ENCODE measurements at places on chromosomes 3 and 15. TPM values are rescaled to one million over a fixed set of nuclear protein-coding genes. Genes with fewer than 3 reads are reported as not detected.

The RFC4 gene
- total RNA-seq, result 28.1 TPM

The LDHAL6B gene
- not detected for total RNA-seq

The POC1A gene
- 4.2 TPM for total RNA-seq

The EPHB1 gene
- total RNA-seq, result 25.0 TPM

The FANCD2OS gene
- not detected for total RNA-seq

The PP2D1 gene
- total RNA-seq, result not detected

DNA sequence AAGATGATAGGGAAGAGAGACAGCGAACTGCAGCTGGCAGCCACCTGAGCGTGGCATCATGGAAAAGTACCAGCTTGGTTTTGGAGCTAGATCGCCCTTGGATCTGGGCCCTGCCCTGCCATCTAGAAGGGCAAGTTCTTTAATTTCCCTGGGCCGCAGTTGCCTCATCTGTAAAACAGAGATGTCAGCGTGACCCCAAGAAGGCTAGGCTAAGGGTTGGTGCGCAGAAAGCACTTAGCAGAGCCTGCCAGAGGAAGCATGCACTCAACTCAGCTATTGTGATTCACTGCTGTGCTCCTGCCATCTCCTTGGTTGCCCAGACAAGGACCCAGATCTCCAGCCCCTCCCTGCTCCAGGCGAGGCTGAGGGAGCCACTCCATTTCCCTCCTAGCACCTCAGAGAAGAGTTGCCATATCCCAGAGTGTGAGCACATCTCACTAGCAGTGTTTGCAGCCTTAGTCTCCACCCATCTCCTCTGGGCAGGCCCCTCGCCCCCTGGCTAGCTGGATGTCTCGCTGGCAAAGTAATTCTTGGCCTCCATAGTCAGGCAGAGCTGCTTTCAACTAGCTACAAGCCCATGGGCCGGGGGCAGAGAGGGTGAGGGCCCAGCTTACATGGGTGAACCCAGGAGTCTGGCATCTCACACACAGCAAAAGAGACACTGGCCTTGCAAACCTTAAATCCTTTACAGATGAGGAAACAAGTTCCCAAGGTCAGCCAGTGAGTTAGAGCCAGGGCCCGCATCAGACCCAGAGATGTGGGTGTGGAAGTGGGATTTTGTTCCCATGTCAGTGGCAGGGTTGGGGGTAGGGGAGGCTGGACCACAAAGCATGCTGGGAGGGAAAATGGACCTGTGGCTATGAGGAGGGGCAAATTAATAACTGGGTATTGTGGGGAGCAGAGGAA is 280.7 kb upstream of the TLE3 start:
- DNase-seq, result no peak

- DNase-seq, result no peak
Observed at GRCh38 chr3:120404876-120405275, 45.9 kb downstream of the FSTL1 start.

GRCh38 chr3:73419179-73419803 is 205.4 kb downstream of the PDZRN3 start:
- no peak for DNase-seq

- DNase-seq, result no peak
Observed at GRCh38 chr3:33032938-33033337, 64.0 kb downstream of the GLB1 start.

GRCh38 chr15:31782951-31783350 is 247.4 kb upstream of the CHRNA7 start:
- no peak for DNase-seq

DNA sequence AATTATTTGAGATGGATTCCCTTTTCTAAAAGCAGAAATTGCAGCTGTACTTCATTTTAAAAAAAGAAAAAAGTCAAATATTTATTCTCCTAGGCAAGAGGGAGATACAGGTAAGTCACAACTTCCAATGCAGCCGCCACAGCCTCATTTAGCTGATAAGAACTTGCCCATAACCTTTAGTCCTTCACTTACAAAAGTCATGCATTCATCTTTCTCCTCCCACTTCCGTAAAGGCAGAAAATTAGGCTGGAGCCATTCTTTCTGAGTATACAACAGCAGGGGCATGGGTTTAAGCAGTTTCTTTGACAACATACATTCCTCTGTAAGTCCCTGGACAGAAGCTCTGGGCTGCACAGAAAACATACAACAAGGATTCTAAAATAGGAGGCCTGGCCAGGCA is 4.3 kb downstream of the SUCLG2 start:
- no peak for DNase-seq

DNA sequence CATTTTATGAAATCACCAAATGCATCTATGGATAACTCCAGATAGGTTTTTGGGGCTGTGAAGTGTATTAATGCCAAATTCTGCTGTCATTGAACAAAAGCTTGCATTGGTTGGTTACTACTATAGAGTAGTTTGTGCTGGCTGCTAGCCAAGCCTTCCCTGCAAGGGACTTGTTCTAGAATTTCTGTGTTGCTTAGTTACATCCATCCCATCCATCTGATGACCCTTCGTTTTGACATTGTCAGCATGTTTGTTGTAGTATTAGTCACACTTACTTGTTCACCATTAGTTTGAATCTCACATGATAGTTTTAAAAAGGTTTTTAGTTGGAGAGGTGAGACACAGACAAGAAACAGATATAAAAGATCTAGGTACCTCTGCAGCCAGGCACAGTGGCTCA is 7.0 kb upstream of the NIPA2 start:
- DNase-seq, result no peak

DNA sequence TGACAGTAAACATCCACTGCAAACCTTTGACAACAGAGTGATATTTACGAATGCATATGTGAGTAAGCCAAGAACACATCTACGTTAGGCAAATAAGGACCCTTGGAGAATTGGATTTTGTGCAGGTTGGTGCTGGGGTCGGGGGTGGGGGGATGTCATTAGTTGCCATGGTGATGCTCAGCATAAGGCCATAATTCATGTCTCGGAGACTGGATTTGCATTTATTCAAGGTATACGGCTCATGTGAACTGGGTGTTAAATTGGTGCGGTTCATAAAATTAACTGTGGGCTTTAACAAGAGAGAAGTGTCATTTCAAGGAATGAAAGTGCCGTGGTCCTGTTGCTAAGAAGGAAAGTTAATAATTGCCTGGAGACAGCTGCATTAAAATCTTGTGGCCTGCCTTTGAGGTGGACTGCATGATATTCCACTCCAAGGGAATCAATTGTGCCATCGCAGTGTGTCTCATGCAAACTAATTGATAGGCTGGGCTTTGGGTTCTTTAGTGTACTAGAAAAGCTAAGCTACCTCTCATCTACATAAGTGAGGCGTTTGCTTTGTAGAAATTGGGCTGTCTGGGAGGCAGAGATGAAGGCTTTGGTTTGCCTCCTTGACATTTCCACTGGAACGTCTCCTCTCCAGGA is 228.9 kb upstream of the FEZF2 start:
- no peak for DNase-seq

DNA sequence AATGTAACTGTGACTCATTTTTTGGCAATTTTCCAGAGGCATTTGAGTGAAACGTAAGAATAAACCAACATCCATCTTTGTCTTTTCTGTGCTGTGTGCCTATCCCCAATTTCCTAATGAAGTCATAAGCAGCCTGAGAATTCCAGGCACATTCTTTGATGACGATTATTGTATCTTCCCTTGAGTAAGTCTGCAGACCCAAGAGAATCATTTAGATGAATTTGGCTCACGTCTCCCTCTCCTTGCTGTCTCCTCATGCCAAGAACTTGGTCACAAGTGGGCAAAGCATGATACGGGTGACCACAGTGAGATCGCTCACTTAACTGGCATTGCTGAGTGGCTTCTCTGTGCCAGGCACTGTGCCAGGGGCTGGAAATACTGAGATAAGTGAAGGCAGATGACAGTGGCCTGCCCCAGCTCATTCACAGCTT is 384.5 kb upstream of the IL12A start:
- DNase-seq, result no peak

GRCh38 chr15:90264671-90265070 is 801 bp upstream of the NGRN start:
- no peak for DNase-seq

DNA sequence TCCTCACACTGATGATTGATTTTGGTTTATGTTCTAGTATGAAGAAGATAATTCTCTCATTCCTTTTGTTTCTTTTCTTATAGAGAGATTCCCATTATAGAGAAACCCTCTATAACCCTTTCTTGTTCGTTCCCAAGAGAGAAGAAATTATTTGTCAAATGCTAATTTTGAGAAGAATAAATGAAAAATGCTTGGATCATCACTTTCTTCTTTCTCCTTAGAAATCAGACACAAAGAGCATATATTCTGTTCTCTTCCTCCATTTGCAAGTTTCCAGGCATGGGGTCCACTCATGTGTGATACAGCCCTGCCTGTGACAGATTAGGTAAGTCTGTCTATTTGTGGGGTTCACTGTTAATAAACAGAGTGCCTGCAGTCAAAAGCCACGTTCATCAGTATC is 222.6 kb upstream of the NECTIN3 start:
- DNase-seq, result no peak

- DNase-seq, result no peak
Observed at GRCh38 chr3:8497582-8497981, 4.0 kb upstream of the LMCD1 start.

- DNase-seq, result no peak
Observed at GRCh38 chr3:158488670-158489069, 82.3 kb upstream of the MLF1 start.

GRCh38 chr3:108189440-108189839 is 32.8 kb downstream of the IFT57 start:
- DNase-seq, result no peak

DNA sequence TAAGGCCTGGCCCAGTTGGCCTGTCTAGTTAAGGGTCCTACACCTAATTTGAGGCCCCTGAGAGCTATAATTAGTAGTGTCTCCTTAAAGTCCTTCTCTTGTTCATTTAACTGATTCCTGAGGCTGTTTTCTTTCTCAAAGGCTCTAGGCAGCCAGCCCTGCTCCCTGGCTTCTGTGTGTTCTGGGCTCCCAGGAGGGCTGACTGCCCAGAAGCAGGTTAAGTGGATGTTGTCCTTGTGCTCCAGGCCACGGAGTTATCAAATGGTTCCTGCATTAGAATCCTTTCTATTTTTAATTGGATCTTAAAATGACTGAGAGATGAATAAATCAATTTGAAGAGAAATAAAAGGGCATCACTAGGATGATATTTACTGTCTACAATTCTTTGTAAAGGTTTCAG is 140.0 kb downstream of the SNRK start:
- DNase-seq, result no peak

DNA sequence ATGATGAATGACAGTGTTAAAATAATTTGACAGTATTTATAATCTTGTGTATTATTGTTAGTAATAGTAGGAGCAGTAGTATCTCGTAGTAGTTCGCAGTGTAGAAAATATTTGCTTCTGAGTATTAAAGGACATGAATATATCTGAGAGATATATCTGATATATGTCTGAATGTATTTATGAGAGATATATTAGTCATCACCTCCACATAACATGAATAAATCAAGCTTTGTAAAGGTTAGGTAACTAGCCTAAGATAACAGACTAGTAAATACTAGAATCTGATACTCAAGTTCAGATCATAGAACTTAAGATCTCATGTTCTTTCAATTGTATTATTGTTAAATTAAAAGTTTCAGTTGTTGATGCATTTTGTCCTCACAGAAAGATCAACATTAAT is 130.5 kb downstream of the UBE2E2 start:
- no peak for DNase-seq

GRCh38 chr15:57031605-57032004 is 113.2 kb downstream of the TCF12 start:
- no peak for DNase-seq

DNA sequence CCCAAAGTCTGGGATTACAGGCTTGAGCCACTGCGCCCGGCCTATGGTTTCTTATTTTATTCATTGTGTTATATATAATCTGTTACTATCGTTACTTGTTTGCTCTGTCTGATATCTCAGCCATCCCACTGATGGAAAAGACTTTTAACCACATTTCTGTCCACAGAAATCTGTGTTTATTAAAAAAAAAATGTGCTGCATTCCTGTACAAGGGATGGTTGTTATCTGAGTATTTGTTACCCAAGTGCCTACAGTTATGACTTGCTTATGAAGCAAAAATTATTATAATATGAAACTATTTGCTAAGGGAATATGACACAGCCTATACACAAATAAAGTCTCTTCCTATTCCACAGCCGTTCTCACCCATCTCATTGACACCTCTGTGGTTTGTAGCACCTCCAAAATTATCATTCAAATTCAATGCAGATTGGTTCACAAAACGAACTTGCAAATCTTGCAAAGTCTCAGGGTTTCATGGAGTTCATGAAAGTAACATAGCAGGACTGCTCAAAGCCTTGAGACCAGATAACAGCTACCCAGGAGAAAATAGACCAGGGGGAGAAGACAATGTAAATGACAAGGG is 47.4 kb upstream of the UBE2E1 start:
- DNase-seq, result no peak

- no peak for DNase-seq
Observed at GRCh38 chr3:347581-347980, 151.0 kb downstream of the CHL1 start.

- DNase-seq, result no peak
Observed at GRCh38 chr15:30044377-30044776, 38.4 kb upstream of the GOLGA8J start.

DNA sequence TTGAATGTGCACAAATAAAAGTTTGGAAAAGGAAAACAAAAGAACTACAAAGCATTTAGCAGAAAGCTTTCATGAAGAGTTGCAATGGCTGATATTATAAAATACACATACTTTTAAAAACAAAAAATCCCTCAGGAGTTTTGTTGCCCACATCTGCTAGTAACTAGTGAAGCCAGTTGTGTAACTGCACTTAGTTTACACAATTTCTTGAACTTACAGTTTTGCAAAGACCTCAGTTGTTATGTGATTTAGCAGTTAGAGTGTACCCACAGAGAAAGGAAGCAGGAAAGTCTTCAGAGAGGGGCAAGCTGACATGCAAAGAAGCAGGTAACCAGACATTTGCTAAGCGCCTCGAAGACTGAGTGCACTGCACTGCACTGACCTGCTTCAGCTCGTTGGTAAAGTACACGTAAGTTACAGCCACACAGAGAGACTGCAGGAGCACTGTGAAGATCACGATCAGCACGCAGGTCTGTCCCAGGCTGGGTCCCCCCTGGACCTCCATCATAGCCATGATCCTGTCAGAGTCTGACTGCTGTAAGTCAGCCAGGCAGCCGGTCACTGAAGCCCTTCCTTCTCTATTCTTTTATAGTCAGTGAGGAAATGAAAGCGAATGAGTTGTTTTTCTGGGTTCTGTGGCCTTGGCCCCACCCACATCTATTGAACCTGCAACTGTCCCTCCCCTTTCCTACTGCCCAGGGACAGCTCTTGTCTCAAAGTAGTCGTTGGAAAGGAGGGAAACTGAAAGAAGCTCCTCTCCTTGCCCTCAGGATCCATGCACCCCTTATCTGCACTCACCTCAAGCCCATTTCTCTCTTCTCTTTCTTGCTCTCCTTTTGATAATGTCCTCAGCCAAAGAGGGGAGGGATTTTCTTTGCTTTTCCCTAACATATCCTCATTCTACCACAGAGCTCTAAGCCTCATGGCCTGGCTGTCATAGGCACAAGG is at the start of gene TNFSF10:
Gene TNFSF10 (minus strand): TSS at position 560 of the 948 bp plus-strand sequence. CDS start 46 bp downstream, at position 514.
- DNase-seq, result no peak

All from cerebellum (tissue), 4 donors.